ENCODE measurements at places on chromosomes 3 and 15.

GRCh38 chr3:72977060-72977808 lies 19.4 kb upstream of the PPP4R2 start:
- DNase-seq = no peak

DNA sequence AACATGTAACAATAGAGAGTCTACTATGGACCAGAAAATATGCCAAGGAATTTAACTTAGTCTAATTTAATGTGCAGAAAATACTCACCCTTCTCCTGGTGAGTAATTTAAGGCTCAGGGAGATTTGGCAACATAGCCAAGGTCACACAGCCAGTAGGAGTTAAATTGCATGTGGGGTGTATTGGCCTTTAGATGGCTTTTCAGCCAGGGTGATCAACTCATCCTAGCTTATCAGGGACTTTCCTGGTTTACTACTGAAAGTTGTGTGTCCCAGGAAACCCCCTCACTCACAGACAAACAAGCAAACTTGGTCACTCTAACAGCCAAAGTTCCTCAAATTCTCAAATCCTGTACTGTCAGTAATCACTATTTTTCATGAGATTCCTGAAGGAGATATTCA lies 2.6 kb upstream of the SLC9A9 start:
- no peak for DNase-seq

- no peak for DNase-seq
Measured at GRCh38 chr15:40959331-40960141, 6.3 kb downstream of the CHAC1 start.

- DNase-seq = no peak
Measured at GRCh38 chr3:66986406-66986805, 11.7 kb upstream of the KBTBD8 start.

All from activated T-cell treated with anti-CD3 and anti-CD28 coated beads, Interleukin-2, amount 50 U/mL, for 1 hour (primary cell).